CD4-positive, alpha-beta T cell treated with Interleukin-15 for 1 hour (primary cell): ENCODE measurements at places on chromosomes 4 and X.

DNA sequence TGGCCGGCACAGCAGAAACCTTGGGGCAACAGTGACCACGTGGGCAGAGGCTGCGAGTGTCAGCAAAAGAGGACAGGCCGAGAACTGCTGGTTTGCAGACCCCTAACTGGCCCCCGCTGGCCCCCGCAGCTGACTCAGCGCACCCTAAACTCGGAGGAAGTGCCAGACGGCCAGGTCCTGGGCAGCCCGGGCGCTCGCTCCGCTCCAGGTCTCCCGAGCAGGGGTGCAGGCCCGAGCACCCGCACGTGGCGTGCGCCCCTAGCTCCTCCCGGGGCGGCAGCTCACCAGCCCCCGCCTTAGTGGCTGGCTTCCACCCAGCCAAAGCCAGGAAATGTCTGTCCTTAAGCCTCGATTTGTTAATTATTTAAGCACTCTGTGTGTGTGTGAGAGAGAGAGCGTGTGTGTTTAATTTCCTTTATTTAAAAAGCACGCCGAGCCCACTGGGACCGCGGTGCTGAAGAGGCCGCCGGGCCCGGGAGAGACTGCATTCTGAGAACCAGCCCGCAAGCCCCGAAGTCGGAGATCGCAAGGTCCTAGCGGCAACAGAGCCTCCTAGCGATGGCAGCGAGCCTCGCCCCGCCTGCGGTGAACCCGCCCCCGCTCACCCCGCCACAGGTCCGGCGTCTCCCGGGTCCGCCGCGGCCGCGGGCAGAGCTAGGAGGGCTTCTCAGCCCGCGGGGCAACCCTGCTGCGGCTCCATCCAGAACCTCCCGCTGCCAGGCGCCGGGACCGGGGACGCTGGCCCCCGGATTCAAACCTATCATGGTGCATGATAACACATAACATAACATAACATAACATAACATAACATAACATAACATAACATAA, 45.9 kb upstream of the CDKN2AIP start:
- peak; percentile 66 for DNase-seq

DNA sequence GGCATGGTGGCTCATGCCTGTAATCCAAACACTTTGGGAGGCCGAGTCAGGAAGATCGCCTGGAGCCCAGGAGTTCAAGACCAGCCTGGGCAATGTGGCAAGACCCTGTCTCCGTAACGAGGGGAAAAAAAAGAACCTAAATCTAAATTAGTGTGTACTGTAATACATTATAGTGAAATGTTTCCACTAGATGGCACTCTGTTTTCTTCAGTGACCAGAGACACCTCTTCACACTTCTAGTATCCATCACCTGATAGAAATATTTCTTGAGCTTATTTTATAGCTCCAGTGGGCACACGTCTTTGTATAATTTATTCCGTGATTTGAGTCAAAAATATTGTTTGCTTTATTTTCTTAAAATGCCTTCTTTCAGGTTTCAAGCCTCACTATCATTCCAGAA, 600.9 kb upstream of the DIPK2B start:
- DNase-seq = no peak

DNA sequence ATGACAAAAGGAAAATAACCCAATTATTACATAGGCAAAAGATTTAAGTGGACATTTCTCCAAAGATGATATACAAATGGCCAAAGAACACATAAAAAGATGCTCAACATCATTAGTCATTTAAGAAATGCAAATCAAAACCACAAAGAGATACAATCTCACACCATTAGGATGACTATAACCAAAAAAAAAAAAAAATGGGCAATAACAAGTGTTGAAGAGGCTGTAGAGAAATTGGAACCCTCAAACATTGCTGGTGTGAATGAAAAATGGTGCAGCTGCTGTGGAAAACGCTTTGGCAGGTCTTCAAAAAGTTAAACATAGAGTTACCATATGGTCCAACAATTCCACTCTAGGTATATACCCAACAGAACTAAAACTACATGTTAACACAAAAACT, 5.6 kb upstream of the PRDX4 start:
- no peak for DNase-seq

DNA sequence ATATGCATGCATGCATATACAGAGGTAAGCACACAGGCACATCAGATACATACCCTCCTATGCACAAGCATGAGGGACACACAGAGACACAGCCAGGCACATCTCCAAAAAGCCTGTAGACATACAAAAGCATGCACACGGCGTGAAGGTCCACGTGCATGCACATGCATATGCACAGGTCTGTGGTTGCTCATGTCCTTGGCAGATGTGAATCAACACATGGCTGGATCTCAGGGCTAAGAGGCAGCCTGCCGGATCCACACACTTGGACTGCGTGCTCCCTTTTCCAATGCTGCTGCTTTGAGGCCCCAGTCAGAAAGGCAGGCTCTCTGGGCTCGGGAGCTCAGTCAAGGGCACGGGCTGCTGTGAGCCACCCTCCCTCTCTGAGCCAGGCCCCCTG, 3.6 kb downstream of the STARD8 start:
- no peak for DNase-seq

GRCh38 chrX:13082206-13083065, 38.0 kb upstream of the FAM9C start:
- no peak for DNase-seq

DNA sequence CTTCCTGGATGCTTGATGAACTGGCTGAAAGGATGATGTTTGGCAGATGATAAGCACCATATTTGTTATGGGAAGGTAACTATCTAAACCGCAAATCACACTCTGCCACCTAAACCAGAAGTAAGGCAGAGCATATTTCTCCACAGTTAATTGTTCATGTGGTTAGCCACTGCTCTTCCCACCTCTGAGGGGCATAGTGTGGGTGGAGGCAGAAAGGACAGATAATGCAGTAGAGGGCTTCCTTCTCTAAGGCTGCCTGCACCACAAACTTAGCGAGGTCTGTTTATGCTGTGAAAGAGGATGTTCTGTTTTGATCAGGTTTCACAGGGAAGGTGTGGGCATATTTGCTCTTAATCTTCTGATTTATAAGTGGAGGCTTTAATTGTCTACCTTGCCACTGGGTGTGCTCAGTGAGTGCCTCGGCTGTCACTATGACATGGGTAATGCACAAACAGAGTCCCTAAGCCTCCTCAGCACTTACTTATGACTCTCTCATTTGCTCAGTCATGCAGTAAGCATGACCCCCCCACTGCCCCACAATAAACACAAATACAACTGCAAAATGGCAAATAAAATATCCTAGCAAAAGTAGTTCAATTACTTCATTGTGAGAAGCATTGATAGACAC, 401.0 kb downstream of the TMA16 start:
- peak; percentile 17 for DNase-seq

DNA sequence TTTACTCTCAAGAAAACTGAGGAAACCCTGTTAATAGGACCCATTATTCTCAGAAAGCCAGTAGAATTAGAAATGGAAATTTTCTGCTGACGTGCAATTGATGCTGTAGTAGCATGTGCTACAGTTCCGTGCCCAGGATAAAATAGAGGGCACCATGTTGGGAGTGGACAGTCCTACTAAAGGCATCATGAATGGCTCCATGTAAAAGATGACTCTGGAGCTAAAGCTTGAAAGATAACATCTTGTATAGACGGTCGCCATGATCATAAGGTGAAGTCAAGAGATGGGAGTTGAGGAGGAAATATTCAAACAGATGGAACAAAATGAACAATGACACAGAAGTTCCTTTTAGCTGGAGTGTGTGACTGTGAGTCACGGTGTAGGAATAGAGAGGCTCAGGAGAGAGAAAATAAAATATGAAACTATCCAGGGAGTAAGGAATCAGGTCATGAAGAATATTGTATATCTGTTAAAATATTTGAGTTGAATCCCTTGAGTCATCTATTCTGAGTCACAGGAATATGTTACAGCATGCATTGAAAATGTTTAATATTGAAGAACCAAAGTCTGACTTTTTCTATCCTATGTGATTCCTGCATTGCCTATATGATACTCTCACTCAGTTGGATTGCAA, 31.8 kb downstream of the ANXA10 start:
- DNase-seq = no peak

DNA sequence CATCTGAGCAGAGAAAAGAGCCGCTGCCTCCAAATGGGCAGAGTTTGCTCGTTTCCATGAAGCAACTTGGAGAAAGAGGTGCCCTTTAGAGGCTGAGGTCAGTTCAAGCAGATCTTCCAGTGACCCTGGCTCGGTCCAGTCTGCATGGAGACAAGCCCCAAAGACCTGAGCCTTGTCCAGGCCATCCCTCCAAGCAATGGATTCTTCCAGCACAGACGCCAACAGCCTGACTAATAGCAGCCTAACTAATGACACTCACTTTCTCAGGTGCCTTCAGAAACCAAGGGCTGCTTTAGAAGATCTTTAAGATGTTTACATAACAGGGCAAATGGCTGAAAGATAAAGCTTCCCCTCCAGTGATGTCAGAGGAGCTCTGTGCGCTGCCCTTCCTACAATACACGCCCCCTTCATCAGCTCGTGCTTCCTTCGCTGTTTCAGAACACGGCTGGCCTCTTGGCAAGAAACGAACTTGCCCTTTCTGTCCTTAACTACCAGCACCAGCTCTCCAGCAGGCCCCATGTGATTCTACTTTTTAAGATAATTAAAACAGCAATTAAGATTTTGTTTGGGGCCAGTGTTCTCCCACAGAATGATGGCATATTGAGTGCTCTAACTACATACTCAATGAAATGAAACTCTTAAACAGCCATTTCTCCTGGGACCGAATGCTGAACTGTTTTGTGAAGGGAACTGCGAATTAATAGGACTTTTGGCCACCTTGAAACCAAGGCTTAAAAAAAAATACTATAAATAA, 119.0 kb downstream of the GPR143 start:
- no peak for DNase-seq

GRCh38 chr4:165994701-165995100, 121.7 kb downstream of the TLL1 start:
- DNase-seq = no peak

- no peak for DNase-seq
These were observed 197.9 kb downstream of the EVC2 start for GRCh38 chr4:5510504-5510903.

GRCh38 chr4:134465417-134465816, 263.8 kb upstream of the PABPC4L start:
- DNase-seq = no peak

DNA sequence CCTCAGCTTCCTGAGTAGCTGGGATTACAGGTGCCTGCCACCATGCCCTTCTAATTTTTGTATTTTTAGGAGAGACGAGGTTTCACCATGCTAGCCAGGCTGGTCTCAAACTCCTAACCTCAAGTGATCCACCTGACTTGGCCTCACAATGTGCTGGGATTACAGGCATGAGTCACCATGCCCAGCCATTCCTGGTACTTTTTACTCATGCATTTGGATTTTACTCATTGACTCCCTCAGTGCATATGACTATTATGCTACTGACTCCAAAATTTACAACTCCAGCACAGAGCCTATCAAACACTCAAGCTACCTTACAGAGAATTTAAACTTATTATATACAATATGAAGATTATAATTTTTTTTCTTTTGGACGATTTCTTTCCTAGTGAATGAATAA, 199.9 kb downstream of the CXXC4 start:
- no peak for DNase-seq

GRCh38 chr4:176002007-176002613, 63.5 kb upstream of the WDR17 start:
- DNase-seq = no peak

DNA sequence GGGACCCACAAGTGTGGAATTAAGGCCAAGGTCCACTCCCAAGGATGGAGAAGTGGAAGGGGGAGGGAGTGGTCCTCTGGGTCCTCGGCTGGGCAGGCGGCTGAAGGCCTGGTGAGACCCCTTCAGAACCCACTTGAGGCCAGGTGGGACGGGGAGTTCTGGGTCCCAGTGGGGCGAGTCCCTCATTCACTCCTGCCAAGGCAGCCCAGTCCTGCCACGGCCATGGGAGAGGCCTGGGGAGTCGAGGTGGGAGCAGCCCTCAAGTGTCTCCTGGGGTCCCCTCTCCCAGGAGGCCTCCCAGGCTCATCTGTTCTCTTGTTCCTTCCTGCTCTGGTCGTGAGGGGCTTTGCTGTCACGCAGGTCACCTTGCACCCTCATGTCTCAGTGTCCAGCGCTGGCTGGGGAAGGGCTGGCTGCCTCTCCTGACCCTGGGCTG, 6.1 kb upstream of the SH3BP2 start:
- no peak for DNase-seq

DNA sequence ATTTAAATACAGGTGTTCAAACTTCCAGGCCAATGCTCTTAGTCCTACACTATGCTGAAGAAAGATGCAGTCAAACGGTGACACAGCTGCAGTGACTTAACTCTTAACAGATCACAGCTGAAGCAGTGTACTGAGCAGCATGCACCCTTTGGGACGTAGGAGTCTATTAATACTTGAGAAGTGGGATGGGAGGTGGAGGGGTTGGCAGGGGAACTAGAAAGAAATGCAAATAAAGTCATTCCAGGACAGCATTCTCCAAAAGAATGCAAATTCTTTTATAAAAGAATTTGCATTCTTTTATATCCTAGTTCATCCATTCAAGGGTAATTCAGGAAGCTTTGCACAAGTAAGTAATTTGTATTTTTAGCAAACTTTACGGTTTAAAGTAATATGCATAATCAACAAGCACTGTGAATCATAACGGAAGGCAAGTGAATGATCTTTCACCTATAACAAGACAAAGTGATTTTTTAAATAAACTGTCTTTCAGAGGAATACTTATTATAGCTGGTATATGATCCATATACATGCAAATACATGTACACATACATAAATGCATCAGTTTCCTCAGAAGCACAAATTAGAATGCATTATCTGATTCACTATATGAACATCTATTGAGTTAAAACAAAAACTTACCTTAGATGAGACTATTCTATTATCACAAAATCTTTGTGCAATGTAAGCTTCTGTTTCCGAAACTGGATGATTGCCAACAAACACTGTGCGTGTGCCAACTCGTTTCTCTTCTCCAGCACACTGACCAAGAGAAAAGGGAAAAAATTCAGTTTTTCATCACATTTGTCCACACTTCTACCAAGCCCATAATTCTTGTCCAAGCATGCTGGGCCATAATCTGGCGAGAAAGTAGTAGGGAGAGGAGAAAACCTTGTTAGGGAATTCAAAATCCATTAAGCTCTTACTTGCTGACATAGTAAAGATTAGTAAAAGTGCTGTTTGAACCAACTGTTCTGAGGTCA, 106.5 kb downstream of the ATP11C start:
- DNase-seq = no peak

GRCh38 chr4:43680421-43680820, 768.2 kb downstream of the KCTD8 start:
- DNase-seq = no peak

- no peak for DNase-seq
These were observed 31.1 kb downstream of the F11 start for GRCh38 chr4:186297013-186297645.

DNA sequence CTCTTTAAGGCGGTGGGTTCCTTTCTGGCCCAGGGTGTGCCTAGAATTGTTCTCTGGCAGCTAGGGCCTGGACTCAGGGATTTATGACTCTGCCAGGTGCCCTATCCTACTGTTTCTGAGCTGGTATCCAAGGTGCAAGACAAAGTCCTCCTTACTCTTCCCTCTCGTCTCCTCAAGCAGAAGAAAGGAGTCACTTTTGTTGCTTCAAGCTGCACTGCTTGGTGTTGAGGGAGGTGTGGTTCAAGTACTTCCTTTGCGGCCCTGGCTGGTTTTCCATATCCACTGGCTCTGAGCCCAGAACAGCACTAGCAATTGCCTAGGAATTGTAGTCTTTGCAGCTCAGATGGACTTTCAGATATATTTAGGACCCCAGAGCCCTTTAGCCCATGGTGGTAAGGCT, 39.3 kb downstream of the RTL3 start:
- DNase-seq = no peak

GRCh38 chrX:17414839-17415238, 39.8 kb downstream of the NHS start:
- no peak for DNase-seq
